ENCODE measurements at places on chromosomes 4 and X. TPM values are rescaled to one million over a fixed set of nuclear protein-coding genes. Genes with fewer than 3 reads are reported as not detected.

DNA sequence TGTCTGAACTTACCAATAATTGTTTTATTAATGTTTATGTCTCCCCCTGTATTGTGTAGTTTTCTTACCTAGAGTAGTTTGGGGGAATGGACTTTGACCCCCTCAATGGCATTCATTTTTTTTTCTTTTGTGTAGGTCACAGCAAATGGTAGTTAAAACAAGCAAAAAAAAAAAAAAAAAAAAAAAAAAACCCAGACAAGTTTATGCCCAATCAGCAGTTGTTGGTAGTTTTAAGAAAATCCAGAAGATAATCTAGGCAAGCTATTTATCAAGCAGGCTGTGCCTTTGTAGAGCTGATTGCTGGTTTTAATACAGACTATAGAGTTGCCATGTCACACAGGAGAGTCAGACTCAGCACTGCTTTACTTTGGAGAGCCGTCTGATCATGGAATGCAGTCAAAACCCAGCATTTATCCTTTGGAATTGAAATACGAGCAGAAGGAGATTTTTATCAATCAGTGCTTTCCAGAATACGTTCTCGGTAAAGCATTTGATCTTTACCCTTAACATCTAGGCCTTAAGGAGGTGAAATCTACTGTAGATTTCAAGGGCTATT is 16.6 kb downstream of the DCUN1D4 start:
- peaks cover 13% of the 10 kb centered on the region for H3K36me3 ChIP-seq
- H3K4me3 ChIP-seq = no peak overlapping the region
- H3K27ac ChIP-seq = no peak overlapping the region
- no peak for DNase-seq
- peaks cover 9% of the 10 kb centered on the region for H3K4me1 ChIP-seq

GRCh38 chr4:70915036-70915815 is 13.1 kb downstream of the MOB1B start:
- H3K27ac ChIP-seq = peak overlapping the region; percentile 44
- H3K4me3 ChIP-seq = peak overlapping the region; percentile 43
- H3K27me3 ChIP-seq = no peaks in the 10 kb centered on the region

Gene PNMA3
- total RNA-seq = 0.32 TPM

DNA sequence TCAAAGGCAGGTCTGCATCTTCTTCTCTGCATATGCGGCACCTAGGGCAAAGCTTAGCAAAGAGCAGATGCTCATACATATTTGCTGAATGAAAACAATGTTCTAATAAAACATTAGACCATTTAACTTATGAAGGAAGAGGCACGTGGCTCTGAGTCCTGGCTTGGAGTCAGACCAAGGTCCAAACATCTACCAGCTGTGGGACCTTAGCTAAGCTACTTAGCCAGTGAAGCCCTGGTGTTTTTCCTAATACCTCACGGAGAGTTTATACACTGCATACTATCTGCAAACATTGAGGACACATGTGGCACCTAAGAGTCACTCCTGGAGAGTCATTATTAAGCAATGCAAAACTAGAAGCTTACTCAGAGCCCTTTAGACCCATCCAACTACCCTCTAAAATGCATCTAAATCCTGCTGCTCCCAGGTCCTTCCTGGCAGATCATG is 9.0 kb downstream of the PDGFC start:
- H3K4me3 ChIP-seq = no peak overlapping the region
- no peaks in the 10 kb centered on the region for H3K27me3 ChIP-seq
- H3K27ac ChIP-seq = no peak overlapping the region
- no peak for DNase-seq

DNA sequence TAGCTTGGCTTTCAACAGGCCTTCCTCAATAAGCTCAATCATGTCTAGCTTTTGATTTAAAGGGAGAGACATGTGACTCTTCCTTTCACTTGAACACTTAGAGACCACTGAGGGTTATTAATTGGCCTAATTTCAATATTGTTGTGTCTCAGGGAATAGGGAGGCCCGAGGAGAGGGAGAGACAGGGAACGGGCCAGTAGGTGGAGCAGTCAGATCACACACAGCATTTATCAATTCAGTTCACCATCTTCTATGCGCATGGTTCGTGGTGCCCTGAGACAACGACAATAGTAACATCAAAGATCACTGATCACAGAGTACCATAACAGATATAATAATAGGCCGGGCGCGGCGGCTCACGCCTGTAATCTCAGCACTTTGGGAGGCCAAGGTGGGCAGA is 17.8 kb downstream of the ZNF81 start:
- H3K4me3 ChIP-seq = no peak overlapping the region
- no peaks in the 10 kb centered on the region for H3K27me3 ChIP-seq
- H3K27ac ChIP-seq = no peak overlapping the region
- no peak for DNase-seq
- H3K36me3 ChIP-seq = no peaks in the 10 kb centered on the region

GRCh38 chr4:74317616-74318246 is 9.5 kb downstream of the EPGN start:
- no peak overlapping the region for H3K4me3 ChIP-seq
- no peak overlapping the region for H3K27ac ChIP-seq
- DNase-seq = no peak
- no peaks in the 10 kb centered on the region for H3K4me1 ChIP-seq

DNA sequence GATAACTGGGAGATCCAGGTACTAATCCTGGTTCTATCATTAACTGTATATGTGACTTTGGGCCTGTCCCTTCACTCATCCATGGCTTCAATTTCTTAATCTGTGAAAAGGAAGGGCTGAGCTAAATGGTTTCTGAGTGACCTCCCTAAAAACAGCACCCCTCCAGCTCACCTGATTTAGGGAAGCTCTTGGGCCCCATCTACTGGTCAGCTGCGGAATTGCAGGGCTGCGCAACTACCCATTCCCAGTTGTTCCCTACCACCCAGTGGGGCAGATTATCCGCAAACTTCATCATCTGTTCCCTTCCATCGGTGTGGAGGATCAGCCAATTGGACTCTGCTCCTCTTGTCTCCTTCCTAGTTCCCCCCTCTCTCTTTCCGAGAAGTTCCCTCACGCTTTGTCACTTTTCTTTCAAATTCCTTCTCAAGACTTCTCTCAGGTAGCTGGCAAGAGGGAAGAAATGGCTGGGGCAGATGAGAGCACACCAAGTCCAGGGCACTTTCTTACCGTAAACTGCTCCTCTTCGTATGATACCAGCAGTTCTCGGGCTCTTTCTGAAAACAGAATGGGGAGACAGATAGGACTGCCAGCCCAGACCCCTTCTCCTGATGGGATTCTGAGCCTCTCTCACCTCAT is 5.8 kb downstream of the LAS1L start:
- peaks cover 8% of the 10 kb centered on the region for H3K4me1 ChIP-seq
- H3K4me3 ChIP-seq = no peak overlapping the region
- peaks cover 24% of the 10 kb centered on the region for H3K36me3 ChIP-seq
- no peak overlapping the region for H3K27ac ChIP-seq

GRCh38 chr4:185304944-185305690 is 90.6 kb downstream of the LRP2BP start:
- no peaks in the 10 kb centered on the region for H3K27me3 ChIP-seq
- H3K4me1 ChIP-seq = peaks cover 11% of the 10 kb centered on the region
- peak overlapping the region; percentile 77 for H3K27ac ChIP-seq

DNA sequence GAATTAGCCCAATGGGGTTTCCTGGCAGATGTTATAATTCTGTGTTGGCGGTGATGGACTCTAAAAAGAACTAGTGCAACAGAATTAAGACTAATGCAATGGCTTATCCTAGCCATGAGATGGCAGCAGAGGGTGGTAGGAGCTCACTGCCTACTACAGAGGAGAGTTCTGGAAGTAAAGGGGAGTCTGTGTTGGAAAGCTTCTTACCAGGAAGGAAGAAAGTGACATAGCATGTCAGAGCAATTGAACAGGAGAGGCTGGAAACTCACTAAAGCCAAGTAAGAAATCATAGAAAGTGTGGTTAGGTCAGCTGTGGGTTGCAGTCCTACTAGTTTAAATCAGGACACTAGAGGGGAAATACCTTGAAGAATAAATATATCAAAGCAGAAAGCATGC is 6.3 kb upstream of the TRPC5OS start:
- H3K36me3 ChIP-seq = no peaks in the 10 kb centered on the region
- no peaks in the 10 kb centered on the region for H3K4me1 ChIP-seq
- H3K27me3 ChIP-seq = no peaks in the 10 kb centered on the region
- no peak overlapping the region for H3K27ac ChIP-seq
- DNase-seq = no peak
- H3K4me3 ChIP-seq = no peak overlapping the region

DNA sequence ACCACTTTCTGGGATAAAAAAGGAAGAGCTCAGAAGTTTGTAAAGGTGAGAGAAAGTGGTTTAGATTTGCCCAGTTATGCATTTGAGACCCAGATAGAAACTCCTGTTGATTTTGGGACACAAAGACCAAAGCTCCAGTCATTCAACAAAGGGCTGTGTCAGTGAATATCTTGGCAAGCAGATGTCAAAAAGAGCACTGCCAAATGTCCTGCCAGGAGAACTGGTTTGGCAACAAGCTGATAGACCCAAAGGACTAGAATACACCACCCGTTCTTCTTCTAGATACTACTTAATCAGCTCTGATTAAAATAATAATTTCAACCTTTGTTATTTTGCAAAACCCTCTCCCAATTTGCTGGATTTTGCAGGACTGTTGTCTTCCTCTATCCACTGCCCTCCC is 121.4 kb downstream of the NHS start:
- no peak overlapping the region for H3K4me3 ChIP-seq
- H3K27me3 ChIP-seq = no peaks in the 10 kb centered on the region
- DNase-seq = no peak
- no peaks in the 10 kb centered on the region for H3K4me1 ChIP-seq
- no peaks in the 10 kb centered on the region for H3K36me3 ChIP-seq

Gene XAGE2
- total RNA-seq = 5.2 TPM

All from upper lobe of right lung (tissue), 1 donor.